ENCODE measurements at places on chromosomes 2 and 18.

DNA sequence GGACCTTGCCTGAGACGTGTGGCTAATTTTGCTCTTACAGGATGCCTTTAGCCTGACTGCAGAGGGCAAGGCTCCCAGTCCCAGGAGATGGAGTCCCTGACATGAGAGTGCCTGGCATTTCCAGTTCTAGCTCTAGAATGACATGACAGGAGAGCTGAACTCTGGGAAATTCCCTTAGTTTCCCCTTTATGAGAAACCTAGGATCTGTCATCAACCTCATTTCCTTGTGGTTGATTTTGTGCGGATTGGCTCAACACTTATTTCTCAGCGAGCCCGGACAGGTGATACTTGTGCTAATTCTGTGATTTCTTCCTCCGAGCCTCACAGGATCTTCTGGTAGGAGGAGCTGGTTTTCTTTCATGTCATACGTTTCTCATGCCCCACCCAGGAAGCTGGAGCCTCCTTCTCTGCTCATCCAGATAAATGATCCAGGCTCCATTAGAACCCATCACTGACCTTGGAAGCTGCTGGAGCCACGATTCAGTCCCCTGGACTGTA is at the start of gene IL36G:
TSS of gene IL36G (plus strand) at position 448 of the 498 bp plus-strand sequence. CDS start 633 bp downstream, outside the sequence.
- no peak for DNase-seq

DNA sequence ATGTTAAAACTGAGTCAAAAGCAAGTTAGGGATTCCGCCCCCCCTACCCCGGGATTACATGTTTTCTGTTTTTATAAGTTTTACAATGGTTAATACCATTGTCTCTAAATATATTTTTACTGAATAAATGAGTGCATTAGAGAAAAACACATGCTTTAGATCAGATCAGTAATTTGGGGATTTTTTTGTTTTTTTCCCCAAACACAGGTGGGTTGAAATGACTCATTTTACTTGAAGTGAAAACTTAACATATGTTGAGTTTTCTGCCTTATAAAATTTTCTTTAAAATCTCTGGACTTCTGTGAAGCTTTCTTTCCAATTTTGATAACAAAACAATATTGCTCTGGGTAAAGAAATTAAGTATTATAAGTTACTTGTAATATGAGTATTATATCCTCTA is 114.4 kb downstream of the AGPS start:
- DNase-seq, result no peak

DNA sequence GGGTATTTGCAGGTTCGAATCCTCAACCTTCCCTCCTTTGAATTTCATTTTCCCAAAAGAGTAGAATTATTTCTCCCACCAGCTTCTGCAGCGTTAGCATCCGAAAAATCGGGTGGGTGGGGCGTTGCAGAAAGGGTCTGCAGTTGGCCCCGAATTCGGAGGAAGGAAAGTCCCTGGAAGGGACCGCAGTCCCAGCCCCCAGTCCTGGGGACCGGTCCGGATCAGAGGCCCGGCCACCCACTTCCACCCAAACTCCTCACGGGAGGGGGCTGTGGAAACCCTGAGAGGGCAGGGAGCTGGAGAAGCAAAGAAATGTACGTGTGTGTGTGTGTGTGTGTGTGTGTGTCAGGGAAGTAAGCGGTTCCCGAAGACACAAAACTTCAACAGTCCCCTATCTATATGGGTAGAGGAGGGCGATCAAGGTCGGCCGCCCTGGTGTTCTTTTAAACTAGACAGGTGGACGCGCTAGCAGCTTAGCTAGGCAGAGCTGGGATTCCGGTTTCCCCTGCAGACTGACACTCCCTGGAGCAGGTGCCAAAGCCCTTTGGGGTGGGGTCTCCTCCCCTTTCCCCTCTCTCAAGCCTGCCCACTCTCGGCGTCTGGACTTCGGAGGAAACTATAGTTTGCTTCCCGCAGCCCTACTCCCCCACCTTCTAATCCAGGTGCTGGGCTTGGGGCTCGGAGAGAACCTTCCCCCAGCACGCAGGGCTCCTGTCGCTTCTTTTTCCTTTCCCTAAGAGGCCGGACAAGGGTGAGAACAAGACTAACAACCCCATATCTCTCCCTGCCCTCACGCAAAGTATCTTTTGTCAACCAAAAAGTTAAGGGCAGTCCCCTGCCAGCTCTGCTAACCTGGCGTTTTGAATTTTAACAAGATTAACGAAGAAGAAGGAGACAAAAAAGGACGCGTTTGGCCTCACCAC is 4.8 kb upstream of the ONECUT2 start:
- DNase-seq, result no peak

DNA sequence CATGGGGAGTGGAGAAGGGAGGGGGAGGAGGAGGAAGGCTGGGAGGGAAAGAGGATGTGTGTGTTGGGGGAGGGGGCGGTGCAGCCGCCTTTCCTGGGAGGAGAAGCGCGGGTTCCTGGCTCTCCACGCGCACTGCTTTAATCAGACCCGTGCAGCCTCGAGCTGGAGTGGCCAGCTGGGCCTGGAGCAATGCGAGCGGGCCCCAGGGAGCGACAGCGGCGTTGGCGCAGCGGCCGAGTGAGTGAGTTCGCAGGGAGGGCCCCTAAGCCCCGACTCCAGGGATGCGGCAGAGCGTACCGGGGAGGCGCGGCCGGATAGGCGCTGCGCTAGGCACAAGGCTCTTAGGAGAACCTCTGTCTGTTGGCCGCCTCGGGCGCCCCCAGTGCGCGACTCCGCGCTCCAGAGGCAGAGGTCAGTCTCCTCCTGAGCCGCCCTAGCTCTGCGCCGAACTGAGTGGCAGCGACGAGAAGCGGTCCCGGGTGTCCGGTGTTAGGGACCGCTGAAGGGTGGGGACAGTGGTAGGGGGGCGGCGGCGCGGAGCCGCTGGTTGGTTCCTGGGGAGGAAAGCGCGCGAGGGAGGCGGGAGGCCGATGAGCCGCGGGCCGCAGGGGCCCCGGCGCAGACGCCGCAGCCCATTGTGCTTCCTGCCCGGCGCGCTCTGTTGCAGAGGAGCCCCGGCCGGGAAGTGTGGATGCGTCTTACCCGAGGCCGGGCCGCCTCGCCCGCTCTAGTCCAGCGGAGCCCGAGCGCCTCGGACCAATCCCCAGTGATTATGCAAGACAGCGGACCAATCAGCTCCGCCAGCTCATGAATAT is 455 bp upstream of the DLX1 start:
- peak; percentile 82 for DNase-seq

- no peak for DNase-seq
These were observed 160.9 kb upstream of the SMIM21 start for GRCh38 chr18:75588412-75588811.

DNA sequence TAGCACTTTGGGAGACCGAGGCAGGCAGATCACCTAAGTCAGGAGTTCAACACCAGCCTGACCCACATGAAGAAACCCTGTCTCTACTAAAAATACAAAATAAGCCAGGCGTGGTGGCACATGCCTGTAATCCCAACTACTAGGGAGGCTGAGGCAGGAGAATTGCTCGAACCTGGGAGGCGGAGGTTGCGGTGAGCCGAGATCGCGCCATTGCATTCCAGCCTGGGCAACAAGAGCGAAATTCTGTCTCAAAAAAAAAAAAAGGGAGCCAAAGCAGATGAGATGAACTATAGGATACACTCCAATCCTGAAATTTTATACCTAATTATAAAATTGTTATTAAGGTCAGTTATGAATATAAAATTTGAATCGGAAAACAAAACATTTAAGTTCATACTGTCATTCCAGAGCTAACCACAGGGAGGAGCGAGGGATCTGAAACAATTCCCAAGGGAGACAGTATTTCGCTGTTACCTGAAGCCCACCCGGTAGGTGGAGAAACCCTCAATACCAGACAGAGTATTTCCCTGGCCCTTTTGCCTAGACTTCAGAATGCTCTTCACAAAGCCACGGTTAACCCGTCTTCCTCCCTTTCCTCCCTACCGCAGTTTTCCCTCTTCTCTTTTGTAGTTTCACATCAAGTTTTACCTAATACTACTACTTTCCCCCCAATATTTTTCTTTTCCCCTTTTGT is 1.4 kb downstream of the PPM1G start:
- DNase-seq, result no peak

DNA sequence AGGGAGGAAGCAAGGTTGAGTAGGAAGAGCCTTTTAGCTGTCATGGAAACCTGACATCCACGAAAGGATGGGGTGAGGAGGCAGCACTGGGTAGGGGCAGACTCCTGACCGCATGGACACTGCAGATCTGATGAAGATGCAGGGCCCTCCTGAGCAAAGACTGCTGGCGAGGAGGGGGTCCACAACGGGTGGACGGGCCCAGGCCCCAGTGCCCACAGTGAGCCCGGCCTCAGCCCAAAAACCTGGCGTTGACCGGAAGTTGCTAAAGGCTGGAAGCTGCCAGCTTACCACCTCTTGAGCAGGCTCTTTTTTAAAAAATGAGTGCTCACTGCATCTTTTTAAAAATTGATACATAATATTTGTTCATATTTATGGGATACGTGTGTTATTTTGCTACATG is 247.3 kb downstream of the SH3BP4 start:
- DNase-seq, result no peak

Measured in stimulated activated effector memory CD8-positive, alpha-beta T cell treated with anti-CD3 and anti-CD28 coated beads, Interleukin-12 subunit alpha, Interleukin-12 subunit beta, amount 100 ng/mL, for 72 hours (primary cell).